GM18507 (cell line): ENCODE measurements at places on chromosomes 6 and 20.

DNA sequence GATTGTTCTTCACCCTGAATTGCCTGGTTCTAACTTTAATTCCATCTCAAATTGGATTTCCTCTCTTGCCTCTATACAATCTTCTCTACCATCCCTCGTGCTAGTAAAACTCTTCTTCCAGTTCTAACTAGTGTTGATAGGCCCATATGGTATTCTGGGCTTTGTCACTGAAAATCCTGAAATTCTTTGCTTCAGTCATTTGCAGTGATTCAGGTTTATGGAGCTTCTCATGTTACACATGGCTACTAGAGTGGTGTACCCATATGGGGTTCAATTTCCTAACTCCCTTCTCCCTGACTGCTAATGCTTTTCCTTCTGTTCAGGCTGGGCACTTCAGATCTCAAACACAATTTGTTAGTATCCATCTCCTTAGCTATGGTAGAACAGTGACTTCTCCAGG lies 956.6 kb downstream of the KIF16B start:
- no peak for DNase-seq

DNA sequence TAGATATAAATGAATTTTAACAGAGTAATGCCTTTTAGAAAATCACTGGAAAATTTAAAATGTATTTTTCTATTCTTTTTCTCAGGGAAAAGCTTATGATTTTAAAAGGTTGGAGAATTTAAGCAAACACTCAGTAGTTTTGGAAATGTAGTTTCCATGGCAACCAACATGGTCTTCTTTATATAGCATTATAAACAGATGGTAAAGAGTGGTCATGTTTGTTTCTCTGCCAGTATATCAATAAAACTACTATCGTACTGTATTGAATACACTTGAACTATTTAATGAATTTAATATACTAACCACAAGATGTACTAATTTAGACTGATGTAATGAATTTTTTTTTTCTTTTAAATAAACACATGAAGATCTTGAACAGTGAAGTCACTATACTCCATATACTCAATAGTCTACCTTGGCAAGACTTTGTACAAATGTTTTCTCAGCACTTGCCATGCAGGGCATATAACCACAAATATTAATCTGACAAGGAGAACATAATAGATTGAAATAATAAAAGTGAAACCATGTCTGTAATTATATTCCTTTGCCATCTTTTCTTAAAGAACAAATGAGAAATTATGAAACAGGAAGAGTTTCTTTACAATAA lies 105.5 kb downstream of the PDSS2 start:
- DNase-seq = no peak

- no peak for DNase-seq
Measured at GRCh38 chr6:160188773-160189172, 67.2 kb downstream of the SLC22A1 start.

DNA sequence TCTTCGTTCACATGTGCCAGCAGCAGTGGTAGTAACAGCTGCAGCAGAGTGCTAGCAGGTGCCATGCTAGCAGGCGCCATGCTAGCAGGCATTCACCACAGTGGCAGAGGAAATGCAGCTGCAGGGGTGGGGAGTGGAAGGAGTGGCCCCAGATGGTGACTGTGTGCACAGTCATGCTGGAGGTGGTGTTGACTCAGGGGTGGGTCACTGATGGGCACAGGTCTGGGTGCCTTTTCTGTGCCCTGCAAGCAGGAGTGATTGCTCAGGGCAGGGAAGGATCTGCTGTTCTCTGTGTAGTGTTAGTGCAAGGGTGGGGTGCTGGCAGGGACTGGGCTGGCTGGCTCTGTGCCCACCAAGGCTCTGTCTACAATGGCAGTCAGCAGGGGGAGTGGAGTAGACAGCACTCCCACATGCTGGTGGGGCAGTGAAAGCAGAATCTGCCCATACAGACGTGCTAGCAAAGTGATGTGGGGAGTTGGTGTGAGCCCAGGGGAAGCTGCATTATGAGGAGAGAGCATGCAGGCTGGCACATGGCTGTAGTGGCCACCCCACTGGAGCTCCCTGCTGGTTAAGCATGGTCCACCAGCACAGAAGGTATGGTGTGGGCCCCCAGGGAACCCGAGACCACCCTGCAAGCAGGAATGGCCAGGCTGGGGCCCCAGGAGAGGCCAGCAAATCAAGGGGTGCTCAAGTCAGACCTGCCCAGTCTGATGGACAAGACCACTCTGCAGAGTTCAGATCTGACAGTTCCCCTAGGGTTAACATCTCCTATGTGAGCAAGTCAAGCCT lies 11.4 kb upstream of the TSPYL4 start:
- no peak for DNase-seq

- DNase-seq = no peak
Measured at GRCh38 chr6:25312034-25312620, 33.0 kb downstream of the CARMIL1 start.

GRCh38 chr6:1536526-1537429 lies 72.9 kb upstream of the FOXC1 start:
- DNase-seq = no peak
